Activated CD4-positive, alpha-beta memory T cell treated with anti-CD3 and anti-CD28 coated beads for 36 hours (primary cell): ENCODE measurements at places on chromosomes 5 and 9. TPM values are rescaled to one million over a fixed set of nuclear protein-coding genes. Genes with fewer than 3 reads are reported as not detected.

The IFNA21 gene
- not detected for total RNA-seq

- no peaks in the 10 kb centered on the region for H3K4me1 ChIP-seq
- no peak for DNase-seq
- H3K36me3 ChIP-seq, result no peaks in the 10 kb centered on the region
- H3K27me3 ChIP-seq, result no peaks in the 10 kb centered on the region
Measured at GRCh38 chr9:108766626-108767161, 89.1 kb downstream of the ACTL7B start.

GRCh38 chr9:135076143-135076875 lies 11.2 kb upstream of the OLFM1 start:
- no peak overlapping the region for H3K4me3 ChIP-seq
- H3K27ac ChIP-seq, result no peak overlapping the region
- H3K36me3 ChIP-seq, result no peaks in the 10 kb centered on the region
- DNase-seq, result peak; percentile 7
- no peaks in the 10 kb centered on the region for H3K4me1 ChIP-seq

The CTSL gene
- total RNA-seq, result 33.7 TPM

The SH3TC2 gene
- not detected for total RNA-seq

GRCh38 chr5:50501491-50502228 lies 60.6 kb upstream of the EMB start:
- peaks cover 12% of the 10 kb centered on the region for H3K4me1 ChIP-seq
- H3K4me3 ChIP-seq, result no peak overlapping the region
- H3K36me3 ChIP-seq, result peaks cover 16% of the 10 kb centered on the region
- peaks cover 1% of the 10 kb centered on the region for H3K27me3 ChIP-seq
- no peak for DNase-seq

DNA sequence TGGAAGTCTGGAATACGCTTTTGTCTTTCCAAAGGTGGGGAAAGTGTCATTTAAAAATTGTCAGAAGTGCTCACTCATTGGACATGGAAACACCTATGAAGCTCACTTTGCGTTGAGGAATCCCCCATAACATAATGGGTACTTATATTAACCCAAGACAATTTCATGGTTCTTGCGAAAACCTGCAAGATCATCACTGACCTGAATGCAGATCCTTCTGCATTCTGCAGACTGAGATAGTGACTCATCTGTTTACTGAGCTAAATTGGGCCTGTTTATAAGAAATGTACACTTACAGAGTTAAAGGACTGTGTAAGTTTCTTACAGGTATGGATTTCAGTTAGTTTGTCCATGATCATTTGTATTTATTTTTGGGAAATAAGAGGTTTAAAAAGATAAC lies 153.0 kb downstream of the HMHB1 start:
- no peaks in the 10 kb centered on the region for H3K36me3 ChIP-seq
- no peak for DNase-seq
- H3K4me3 ChIP-seq, result no peak overlapping the region
- no peaks in the 10 kb centered on the region for H3K4me1 ChIP-seq
- H3K27ac ChIP-seq, result no peak overlapping the region

DNA sequence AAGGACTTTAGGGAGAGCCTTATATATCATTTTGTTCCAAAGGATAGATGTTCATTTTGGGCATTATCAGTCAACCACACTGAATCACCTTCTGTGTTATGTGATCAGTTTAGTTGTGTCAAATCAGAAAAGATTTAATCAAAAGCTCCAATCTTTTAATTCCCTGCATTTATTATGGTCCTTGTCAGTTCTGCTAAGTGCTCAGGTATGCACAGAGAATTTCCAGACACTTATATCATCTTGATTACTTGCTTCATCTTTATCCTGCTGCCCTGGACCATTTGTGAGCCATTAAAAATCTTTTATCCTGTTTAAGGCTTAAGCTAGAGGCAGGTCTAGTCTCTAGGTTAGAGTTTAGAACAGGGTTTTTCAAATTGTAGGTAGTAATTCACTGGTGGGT lies 179.1 kb downstream of the CWC27 start:
- no peaks in the 10 kb centered on the region for H3K27me3 ChIP-seq
- no peak overlapping the region for H3K4me3 ChIP-seq
- H3K36me3 ChIP-seq, result no peaks in the 10 kb centered on the region
- H3K4me1 ChIP-seq, result no peaks in the 10 kb centered on the region
- H3K27ac ChIP-seq, result no peak overlapping the region

GRCh38 chr5:76401801-76402250 lies 1.3 kb upstream of the IQGAP2 start:
- H3K27me3 ChIP-seq, result no peaks in the 10 kb centered on the region
- DNase-seq, result peak; percentile 59
- peak overlapping the region; percentile 98 for H3K27ac ChIP-seq
- peaks cover 35% of the 10 kb centered on the region for H3K4me1 ChIP-seq
- peaks cover 8% of the 10 kb centered on the region for H3K36me3 ChIP-seq

DNA sequence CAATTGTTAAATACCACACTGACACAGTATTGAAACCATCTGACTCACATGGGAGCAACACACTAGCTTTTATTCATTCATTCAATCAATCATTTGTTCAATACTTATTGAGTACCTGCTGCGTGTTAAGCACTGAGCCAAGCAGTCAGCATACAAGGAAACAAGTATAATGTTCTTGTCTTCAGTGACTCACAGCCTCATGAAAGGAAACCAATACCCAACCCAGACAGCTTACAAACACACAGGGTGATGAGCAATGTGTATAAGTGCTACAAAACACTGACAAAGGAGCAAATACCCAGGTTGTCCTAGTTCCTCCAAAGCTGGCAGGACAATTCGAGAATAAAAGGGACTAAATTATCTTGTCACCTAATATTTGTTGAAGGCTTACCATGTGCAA lies 67.6 kb upstream of the RASEF start:
- no peaks in the 10 kb centered on the region for H3K36me3 ChIP-seq

- H3K4me1 ChIP-seq, result peaks cover 15% of the 10 kb centered on the region
- H3K36me3 ChIP-seq, result peaks cover 15% of the 10 kb centered on the region
- no peak overlapping the region for H3K27ac ChIP-seq
- no peaks in the 10 kb centered on the region for H3K27me3 ChIP-seq
- DNase-seq, result no peak
- no peak overlapping the region for H3K4me3 ChIP-seq
Measured at GRCh38 chr5:177490311-177490991, 7.0 kb downstream of the PDLIM7 start.

GRCh38 chr5:43227655-43228054 lies 35.6 kb downstream of the NIM1K start:
- H3K4me1 ChIP-seq, result no peaks in the 10 kb centered on the region
- no peaks in the 10 kb centered on the region for H3K36me3 ChIP-seq

DNA sequence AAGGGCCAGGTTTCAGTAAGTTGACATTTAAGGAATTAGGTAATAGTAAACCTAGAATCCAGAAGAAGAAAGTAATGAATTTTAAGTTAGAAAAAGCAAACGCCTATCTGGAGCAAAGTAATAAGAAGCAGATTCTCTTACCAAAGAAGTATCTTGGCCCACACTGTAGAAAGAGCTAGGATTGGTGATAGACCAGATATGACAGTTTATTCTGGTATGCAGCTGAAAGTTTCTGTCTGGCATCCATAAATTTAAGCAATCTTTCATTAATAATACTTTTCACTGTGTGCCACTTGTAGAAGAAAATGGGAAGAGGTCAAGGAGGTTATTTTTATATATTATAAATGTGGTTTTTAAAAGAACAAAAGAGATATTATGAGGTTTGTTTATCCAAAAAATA lies 3.0 kb downstream of the RECK start:
- no peak overlapping the region for H3K4me3 ChIP-seq
- H3K36me3 ChIP-seq, result no peaks in the 10 kb centered on the region
- no peak for DNase-seq
- peaks cover 56% of the 10 kb centered on the region for H3K4me1 ChIP-seq
- no peaks in the 10 kb centered on the region for H3K27me3 ChIP-seq

The FBP2 gene
- not detected for total RNA-seq

- H3K36me3 ChIP-seq, result no peaks in the 10 kb centered on the region
- H3K27me3 ChIP-seq, result peaks cover 7% of the 10 kb centered on the region
- no peak overlapping the region for H3K4me3 ChIP-seq
- H3K4me1 ChIP-seq, result no peaks in the 10 kb centered on the region
- no peak overlapping the region for H3K27ac ChIP-seq
Measured at GRCh38 chr5:178383301-178383918, 150.8 kb upstream of the PHYKPL start.

DNA sequence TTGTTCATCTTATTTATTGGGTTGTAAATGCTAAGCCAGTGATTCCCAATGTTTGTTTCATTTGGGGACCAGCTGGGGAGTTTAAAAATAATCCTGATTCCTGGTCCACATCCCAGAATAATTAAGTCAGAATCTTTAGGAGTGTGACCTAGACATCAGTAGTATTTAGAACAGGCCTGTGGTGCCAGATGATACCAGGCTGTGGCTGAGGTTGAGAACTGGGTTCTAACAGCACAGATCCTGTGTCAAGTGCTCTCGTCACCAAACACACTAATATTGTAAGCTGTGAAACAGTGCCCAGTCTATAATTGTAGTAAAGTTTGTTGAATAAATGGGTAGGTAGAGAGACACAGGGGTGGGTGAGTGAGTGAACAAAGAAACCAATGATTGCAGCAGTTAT lies 172.1 kb upstream of the PPP1R2B start:
- peaks cover 5% of the 10 kb centered on the region for H3K27me3 ChIP-seq
- H3K36me3 ChIP-seq, result no peaks in the 10 kb centered on the region
- no peaks in the 10 kb centered on the region for H3K4me1 ChIP-seq
- H3K27ac ChIP-seq, result no peak overlapping the region

The PCDH12 gene
- total RNA-seq, result 1.7 TPM

GRCh38 chr9:98738741-98739140 lies 30.0 kb upstream of the GABBR2 start:
- no peak overlapping the region for H3K27ac ChIP-seq
- H3K4me1 ChIP-seq, result no peaks in the 10 kb centered on the region

DNA sequence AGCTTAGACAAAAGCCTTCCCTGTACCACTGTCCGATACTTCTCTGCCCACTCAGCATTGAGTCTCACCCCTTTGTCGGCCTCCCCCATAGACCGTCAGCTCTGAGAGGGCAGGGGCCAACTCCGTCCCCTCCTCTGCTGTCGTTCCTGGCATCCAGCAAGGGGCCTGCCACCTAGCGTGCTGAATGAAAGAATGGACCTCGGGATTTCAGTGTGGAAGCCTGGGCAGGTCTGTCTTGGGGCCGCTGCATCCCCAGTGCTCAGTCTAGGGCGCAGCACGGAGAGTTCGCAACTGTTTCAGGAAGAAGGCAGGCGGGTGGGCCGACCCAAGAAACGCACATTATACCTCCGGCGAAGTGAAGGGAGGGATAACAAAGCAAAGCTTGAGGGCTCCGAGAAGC lies 1.5 kb upstream of the TOR1B start:
- DNase-seq, result no peak
- H3K36me3 ChIP-seq, result peaks cover 16% of the 10 kb centered on the region
- H3K4me3 ChIP-seq, result peak overlapping the region; percentile 84
- H3K4me1 ChIP-seq, result peaks cover 17% of the 10 kb centered on the region
- no peaks in the 10 kb centered on the region for H3K27me3 ChIP-seq
- H3K27ac ChIP-seq, result peak overlapping the region; percentile 29

GRCh38 chr9:78004478-78005229 lies 27.0 kb downstream of the GNAQ start:
- DNase-seq, result no peak
- H3K36me3 ChIP-seq, result peaks cover 1% of the 10 kb centered on the region
- H3K4me3 ChIP-seq, result no peak overlapping the region
- no peak overlapping the region for H3K27ac ChIP-seq
- no peaks in the 10 kb centered on the region for H3K27me3 ChIP-seq

The PTPN3 gene
- 0.52 TPM for total RNA-seq

GRCh38 chr5:7585807-7586206 lies 189.9 kb downstream of the ADCY2 start:
- no peaks in the 10 kb centered on the region for H3K4me1 ChIP-seq
- no peaks in the 10 kb centered on the region for H3K36me3 ChIP-seq
- no peak for DNase-seq
- no peaks in the 10 kb centered on the region for H3K27me3 ChIP-seq

- no peaks in the 10 kb centered on the region for H3K4me1 ChIP-seq
- H3K4me3 ChIP-seq, result no peak overlapping the region
- H3K36me3 ChIP-seq, result peaks cover 23% of the 10 kb centered on the region
- DNase-seq, result no peak
- no peak overlapping the region for H3K27ac ChIP-seq
Measured at GRCh38 chr5:663436-664342, 29.5 kb downstream of the TPPP start.

DNA sequence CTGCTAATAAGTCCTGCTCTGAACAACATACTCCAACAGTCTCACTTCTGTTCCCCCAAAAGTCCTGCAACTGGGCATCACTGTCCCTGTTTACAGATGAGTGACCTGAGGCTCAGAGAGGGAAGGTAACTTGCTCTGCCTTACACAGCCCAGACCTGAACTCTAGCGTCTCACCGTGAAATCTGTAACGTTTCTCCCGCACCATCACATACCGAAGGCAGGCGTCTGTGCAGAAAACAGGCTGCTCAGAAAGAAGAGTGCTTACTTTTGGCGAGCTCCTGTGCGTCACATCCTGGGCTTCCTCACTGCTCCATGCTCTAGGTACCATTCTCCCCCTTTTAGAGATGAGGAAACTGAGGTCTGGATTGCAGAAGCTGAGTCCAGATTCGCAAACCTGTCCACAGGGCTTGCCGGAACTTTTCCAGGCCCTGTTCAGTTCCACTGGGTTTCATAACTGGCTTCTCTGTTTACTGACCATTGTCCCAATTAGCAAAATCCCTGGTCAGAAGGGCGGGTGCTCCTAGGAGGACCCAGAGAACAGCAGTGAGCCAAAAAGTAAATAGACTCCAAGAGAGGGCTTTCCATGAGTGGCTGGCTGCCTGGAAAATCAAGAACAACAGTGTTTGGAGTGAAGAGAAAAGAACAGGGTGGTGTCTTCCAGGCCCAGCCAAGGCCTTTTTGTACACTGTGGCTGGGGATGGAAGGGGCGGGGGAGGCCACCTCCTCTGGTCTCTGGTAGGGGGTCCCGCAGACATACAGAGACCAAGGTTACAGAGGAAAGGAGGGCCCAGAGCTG lies 27.1 kb downstream of the GSN start:
- H3K27ac ChIP-seq, result no peak overlapping the region
- DNase-seq, result no peak
- H3K4me3 ChIP-seq, result no peak overlapping the region
- H3K4me1 ChIP-seq, result peaks cover 9% of the 10 kb centered on the region
- no peaks in the 10 kb centered on the region for H3K36me3 ChIP-seq
- H3K27me3 ChIP-seq, result peaks cover 9% of the 10 kb centered on the region

DNA sequence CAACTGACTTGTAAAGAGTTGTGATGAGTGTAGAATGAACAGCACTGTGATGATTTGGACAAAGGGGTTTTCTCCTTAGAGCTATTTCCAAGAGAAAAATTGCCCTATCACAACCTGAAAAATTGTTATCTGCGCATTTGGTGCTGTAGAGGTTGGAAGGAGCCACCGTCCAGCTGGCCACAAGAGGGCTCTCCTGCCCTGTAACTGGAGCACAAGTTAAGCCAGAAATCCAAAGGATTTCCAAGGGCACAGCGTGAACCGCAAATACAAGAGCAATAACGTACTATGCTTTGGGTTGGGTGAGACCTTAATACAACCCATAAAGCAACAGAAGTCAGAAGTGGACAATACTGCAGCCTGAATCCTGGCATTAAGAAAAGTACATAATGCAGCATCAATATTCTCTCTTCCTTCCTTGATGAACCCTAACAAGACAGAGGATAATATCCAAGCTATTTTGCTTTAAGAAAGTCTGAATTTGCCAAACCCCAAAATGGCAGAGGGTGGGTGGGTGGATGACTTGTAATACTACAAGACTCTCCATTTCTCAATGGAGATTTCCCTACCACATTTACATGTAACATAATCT lies 56.8 kb upstream of the SMIM32 start:
- no peak overlapping the region for H3K27ac ChIP-seq
- no peaks in the 10 kb centered on the region for H3K4me1 ChIP-seq
- H3K4me3 ChIP-seq, result no peak overlapping the region
- DNase-seq, result peak; percentile 25
